Mesothelial cell of epicardium (in vitro differentiated cells): ENCODE measurements at places on chromosomes 3 and 15. TPM values are rescaled to one million over a fixed set of nuclear protein-coding genes. Genes with fewer than 3 reads are reported as not detected.

- no peaks in the 10 kb centered on the region for H3K27me3 ChIP-seq
- H3K27ac ChIP-seq, result no peak overlapping the region
- DNase-seq, result no peak
- H3K4me1 ChIP-seq, result peaks cover 7% of the 10 kb centered on the region
- H3K4me3 ChIP-seq, result no peak overlapping the region
Observed at GRCh38 chr15:40416056-40416455, 10.5 kb downstream of the IVD start.

GRCh38 chr3:114857299-114857701 lies 289.8 kb downstream of the ZBTB20 start:
- no peaks in the 10 kb centered on the region for H3K27me3 ChIP-seq
- H3K4me1 ChIP-seq, result peaks cover 17% of the 10 kb centered on the region
- no peaks in the 10 kb centered on the region for H3K36me3 ChIP-seq
- H3K4me3 ChIP-seq, result no peak overlapping the region
- no peak for DNase-seq

ITIH3 gene
- total RNA-seq, result 22.4 to 25.0 TPM (median 23.1 TPM) in 3 replicates

- no peaks in the 10 kb centered on the region for H3K27me3 ChIP-seq
- no peak overlapping the region for H3K4me3 ChIP-seq
- peaks cover 6% of the 10 kb centered on the region for H3K4me1 ChIP-seq
- H3K27ac ChIP-seq, result no peak overlapping the region
- DNase-seq, result no peak
Observed at GRCh38 chr3:67601919-67602608, 52.3 kb downstream of the SUCLG2 start.

- no peaks in the 10 kb centered on the region for H3K27me3 ChIP-seq
- H3K27ac ChIP-seq, result no peak overlapping the region
- no peaks in the 10 kb centered on the region for H3K4me1 ChIP-seq
- peaks cover 15% of the 10 kb centered on the region for H3K36me3 ChIP-seq
- H3K4me3 ChIP-seq, result no peak overlapping the region
- DNase-seq, result no peak
Observed at GRCh38 chr3:138256022-138256421, 68.9 kb downstream of the ARMC8 start.

- no peaks in the 10 kb centered on the region for H3K27me3 ChIP-seq
- H3K36me3 ChIP-seq, result peaks cover 25% of the 10 kb centered on the region
- no peak overlapping the region for H3K4me3 ChIP-seq
- no peak for DNase-seq
- H3K4me1 ChIP-seq, result peaks cover 1% of the 10 kb centered on the region
Observed at GRCh38 chr3:32706348-32707025, 21.5 kb downstream of the CNOT10 start.

TNFAIP8L3 gene
- total RNA-seq, result 0.31 to 0.75 TPM (median 0.61 TPM) in 3 replicates

DNA sequence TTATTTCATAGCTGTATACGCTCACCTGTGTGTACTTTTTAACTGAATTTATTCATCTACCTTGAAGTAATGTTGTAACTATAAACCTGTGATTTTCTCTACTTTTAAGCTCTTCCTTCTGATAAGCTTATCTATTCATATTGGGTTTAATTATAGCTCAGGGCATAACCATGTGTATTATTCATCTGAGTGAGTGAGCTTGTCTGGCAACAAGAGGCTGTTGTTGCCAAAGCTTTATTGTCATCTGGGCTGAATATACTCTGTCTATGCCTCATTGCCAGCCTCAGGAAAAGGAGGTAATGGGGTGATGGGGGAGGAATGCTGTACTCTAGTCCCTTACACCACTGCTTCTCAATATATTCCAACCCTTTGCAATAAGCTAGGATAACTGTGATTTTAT lies 292.4 kb downstream of the UBE2E2 start:
- DNase-seq, result no peak
- H3K27me3 ChIP-seq, result peaks cover 8% of the 10 kb centered on the region
- H3K36me3 ChIP-seq, result no peaks in the 10 kb centered on the region
- H3K4me3 ChIP-seq, result no peak overlapping the region
- H3K27ac ChIP-seq, result peak overlapping the region; percentile 3
- peaks cover 18% of the 10 kb centered on the region for H3K4me1 ChIP-seq
